Anterior cingulate cortex (tissue), 58 donors: ENCODE measurements at places on chromosomes 5 and 9.

GRCh38 chr9:125433461-125434011 lies 171.9 kb downstream of the GAPVD1 start:
- DNase-seq: no peak

DNA sequence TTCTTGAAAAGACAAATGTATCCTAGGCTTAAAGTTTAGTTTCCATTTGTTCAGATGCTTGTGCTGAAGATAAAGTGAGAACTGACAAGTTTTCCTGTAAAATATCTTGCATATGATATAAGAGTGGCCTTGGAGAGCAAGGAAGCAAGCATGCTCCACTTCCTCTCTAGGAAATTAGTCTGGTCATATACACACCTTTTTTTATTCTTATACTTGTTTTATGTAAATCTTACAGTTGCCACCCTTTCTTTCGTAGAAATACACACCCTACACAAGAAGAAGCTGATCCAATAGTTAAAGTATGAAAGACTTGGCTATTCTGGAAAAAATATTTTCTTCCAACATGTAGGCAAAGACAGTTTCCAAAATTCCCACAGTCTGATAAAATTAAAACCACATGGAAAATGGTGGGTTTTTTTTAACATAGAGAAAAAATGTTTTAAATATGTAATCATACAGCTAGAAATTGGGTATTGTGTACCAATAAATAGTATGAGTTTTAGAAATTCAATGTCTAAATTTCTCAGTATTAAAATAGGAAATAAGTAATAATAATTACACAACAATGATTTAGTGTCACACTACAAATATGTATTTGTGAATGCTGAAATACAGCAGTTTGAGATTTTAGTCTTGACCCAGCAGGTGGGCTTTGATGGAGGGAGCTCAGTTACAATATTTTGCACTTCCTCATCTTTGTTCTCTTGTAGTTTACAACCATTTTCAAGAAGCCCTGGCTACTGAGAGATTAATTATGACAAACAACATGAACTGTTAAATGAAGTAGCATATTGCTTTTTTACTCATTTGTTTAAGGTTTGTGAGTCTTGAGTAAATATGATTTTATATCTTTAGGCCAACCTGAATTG lies 185.7 kb upstream of the GNA14 start:
- no peak for DNase-seq

GRCh38 chr9:123684393-123685149 lies 245.4 kb downstream of the DENND1A start:
- no peak for DNase-seq

DNA sequence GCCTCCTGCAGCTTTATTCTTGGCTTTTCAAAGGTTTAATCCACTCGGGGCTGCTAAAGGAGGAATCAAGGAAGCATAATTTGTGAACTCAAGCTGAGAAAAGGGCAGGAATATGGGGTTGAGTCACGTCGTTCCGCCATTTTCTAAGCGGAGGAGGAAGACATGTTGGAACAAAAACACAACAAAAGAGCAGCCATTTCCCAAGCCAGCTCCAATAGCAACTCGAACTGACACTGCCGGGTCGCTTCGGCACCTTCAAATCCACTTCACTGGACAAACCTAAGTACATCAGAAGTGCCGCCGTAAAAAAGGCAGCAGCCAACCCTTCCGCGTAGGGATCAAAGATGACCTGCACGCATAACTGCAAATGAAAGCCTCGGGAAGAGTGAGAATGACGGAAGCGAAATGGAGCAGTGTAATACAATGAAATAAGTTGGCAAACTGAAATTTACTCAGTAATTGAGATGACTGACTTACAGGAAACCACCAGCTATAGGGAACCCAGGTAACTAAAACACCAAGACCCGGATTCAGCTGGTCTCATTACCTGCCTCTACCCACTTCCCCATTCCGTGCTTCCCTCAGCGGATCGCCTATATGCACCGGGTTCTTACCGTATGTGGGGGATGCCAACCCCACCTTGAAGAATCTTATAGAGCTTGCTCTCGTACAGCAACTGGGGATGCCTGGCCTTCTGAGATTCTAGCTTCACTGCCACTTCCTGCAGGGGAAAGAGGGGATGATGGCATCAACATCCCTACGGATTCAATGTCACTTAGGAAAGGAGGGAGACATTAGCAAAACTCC lies 1.6 kb downstream of the CSNK1A1 start:
- no peak for DNase-seq

- DNase-seq: no peak
These were observed 1293.8 kb downstream of the PTPRD start for GRCh38 chr9:9319007-9319406.

GRCh38 chr5:126124706-126125345 lies 298.4 kb upstream of the GRAMD2B start:
- DNase-seq: no peak

DNA sequence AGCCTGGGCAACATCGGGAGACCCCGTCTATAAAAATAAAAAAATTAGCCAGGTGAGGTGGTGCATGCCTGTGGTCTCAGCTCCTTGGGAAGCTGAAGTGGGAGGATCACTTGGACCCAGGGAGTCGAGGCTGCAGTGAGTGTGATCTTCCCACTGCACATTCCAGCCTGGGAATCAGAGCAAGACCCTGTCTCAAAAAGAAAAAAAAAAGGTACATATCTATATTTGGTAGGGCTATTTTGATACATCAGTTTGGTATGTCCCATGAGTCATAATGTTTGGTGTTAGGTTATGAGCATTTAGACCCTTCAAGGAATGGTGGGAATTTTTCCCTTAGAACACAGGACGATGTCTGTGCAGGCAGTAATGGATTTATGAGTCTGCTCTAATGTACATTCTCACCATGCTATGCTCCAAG lies 55.3 kb upstream of the POU4F3 start:
- no peak for DNase-seq

DNA sequence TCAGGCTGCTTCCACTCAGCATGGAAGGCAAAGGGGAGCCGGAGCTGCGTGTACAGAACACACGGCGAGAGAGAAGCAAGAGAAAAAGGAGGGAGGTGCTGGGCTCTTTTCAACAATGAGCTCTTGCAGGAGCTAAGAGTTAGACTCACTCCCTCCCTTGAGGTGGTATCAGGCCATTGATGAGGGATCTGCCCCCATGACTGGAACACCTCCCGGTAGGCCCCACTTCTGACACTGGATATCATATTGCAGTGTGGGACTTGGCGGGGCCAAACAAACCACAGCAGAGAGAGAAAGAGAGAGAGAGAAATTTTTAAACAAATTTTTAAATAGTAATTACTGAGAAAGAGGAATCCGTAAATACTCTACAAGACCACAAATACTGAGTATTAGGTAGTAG lies 182.2 kb downstream of the TRIO start:
- DNase-seq: no peak
